ENCODE measurements at places on chromosomes 12 and 14.
A peak's percentile ranks its signal among the peaks of the same experiment; 100 is the strongest.

DNA sequence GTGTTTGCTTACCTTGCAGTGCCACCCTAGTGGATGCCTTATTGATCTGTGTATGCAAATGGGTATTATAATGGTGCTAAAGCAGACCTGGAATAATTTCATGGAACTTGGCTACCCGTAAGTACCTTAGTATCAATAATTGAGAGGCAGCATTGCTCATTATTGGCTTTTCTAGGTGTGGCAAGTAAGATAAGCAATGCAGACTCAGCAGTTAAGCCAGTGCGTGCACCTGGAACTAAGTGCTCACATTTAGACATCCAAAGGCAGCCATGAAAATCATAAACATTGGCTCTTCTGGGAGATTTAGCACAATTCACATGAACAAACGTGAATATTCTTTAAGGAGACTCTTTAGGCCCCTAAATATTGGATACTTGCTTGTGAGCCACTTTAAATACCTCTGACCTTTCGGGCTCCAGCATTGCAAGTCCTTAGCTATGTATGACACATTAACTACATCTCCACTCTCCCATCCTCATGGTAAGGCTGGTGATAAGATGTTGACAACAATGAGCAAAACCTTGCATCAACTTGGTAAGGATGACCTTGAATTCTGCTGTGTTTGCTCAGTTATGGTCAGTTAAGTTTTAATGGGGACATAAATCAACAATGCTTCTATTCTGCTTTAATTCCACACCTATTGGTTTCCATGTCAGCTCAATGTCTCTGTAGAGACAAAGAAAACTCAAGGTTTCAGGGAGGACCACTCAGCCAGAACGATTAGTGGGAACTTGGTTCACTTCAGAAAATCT lies 112.0 kb downstream of the SLC5A8 start:
- DNase-seq: no peak

- no peak for DNase-seq
These were observed 276.9 kb downstream of the ALG10 start for GRCh38 chr12:34298971-34299801.

DNA sequence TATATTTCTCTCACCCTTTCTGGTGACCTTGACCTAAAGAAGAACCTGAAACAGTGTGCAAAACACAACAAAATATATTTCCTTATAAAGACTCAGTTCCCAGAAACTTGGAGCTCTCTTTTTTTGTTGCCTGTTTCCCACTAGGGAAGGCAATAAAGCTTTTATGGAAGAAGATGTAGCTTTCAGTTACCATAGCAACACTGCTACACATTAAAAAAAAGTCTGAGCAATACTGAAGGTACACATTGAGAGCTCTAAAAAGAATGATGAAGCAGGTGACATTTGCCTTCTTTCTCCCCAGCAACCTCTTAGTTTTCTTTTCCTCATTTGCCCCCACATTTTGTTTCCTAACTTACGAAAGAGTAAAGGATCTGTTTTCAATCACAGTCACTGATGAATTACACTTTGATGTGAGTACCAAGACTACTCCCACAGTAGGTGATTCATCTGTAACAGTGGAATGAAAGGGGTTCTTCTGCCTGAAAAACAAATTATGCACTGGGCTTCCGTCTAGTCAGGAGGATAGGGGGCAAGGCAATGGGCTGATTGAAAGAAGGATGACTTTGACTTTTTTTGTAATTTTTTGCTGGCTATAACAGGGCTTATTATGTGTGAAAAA lies 1.1 kb upstream of the CATSPERB start:
- DNase-seq: no peak

- DNase-seq: peak; percentile 76
These were observed 8.8 kb upstream of the IFI27 start for GRCh38 chr14:94101748-94102147.

- DNase-seq: no peak
These were observed 1.5 kb upstream of the FBRSL1 start for GRCh38 chr12:132488127-132489077.

- DNase-seq: no peak
These were observed 293.2 kb upstream of the CRY1 start for GRCh38 chr12:107386569-107386968.

- no peak for DNase-seq
These were observed 926.8 kb downstream of the LRFN5 start for GRCh38 chr14:42533476-42533875.

DNA sequence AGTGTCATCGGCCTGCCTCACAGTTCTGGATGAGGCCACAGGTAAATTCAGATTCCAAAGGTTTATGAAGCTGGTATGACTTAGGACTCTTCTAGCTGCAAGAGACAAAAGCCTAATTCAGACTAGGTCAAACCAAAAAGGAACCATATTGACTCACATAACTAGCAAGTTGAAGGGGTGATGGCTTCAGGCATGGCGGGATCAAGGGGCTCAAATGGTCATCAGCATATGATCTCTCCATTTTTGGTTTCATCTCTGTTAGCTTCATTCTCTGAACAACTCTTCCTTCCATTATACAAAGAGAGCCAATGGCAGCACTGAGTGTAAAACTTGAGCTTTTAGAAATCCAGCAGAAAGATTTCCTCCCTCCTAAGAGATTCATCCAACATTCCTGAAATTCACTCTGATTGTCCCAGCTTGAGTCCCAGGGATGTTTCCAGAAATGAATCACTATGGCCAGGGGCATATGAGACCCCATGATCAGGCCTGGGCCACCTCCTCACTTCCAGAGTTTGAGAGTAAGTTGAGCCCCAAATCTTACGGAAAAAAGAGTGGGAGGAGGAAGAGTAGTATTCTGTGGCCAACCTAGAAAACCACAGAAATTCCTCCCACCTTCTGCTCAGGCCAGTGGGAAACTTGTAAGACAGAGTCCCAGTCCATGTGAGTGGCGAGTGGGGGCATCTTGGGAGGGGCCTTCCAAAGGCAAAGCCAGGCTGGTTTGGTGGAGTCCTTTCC lies 2.0 kb upstream of the MAP1LC3B2 start:
- DNase-seq: no peak
